ENCODE measurements at places on chromosomes 12 and 14. TPM values are rescaled to one million over a fixed set of nuclear protein-coding genes. Genes with fewer than 3 reads are reported as not detected.

DNA sequence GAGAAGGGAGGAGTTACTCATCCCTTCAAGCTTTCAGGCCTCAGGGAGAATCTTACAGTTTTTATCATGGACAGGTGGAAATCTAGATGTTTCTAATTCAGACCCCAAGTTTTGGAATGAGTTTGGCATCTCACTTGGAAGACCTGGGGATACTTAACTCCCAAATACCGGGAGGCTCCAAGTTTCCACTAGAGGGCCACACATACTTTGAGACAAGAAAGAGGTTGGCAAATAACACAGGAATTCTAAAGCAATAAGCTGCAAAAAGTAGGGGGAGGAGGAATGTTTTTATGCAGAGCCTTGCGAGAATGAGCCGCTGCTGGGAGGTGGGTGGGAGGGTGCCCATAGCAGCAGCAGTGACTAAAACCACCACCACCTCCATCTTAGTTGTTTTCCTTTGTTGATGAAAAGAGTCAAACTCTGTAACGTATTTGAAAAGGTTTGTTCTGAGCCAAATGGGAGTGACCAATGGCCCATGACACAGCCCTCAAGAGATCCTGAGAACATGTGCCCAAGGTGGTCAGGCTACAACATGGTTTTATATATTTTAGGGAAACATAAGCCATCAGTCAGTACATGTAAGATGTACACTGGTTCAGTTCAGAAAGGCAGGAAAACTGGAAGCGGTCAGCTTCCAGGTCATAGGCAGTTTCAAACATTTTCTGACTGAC, 34.2 kb upstream of the RNASE1 start:
- DNase-seq = no peak

- no peak for DNase-seq
Measured at GRCh38 chr14:84288781-84289180, 1241.2 kb upstream of the FLRT2 start.

- DNase-seq = no peak
Measured at GRCh38 chr14:24092505-24093206, 1.5 kb upstream of the PCK2 start.

- no peak for DNase-seq
Measured at GRCh38 chr14:59997449-59997848, 77.5 kb downstream of the LRRC9 start.

DNA sequence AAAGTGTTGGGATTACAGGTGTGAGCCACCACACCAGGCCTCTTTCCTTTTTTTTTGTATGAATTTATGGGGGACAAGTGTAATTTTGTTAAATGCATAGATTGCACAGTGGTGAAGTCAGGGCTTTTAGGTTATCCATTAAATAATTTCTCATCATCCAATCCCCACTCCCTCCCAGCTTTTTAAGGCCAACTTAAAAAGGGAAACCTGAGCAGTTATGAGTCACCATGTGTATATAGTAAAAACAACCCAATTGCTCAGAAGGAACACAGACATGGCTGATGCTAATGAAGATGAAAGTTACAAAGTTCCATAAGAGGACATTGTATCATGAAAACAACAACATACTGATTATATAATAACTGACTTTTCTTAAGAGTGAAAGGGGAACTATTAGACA, 25.6 kb upstream of the ARID2 start:
- no peak for DNase-seq

GRCh38 chr12:62214846-62215245, 45.4 kb upstream of the USP15 start:
- DNase-seq = no peak

- no peak for DNase-seq
Measured at GRCh38 chr12:56385873-56386272, 23.2 kb upstream of the APOF start.

GRCh38 chr14:59328454-59328853, 136.7 kb downstream of the GPR135 start:
- DNase-seq = no peak

- no peak for DNase-seq
Measured at GRCh38 chr12:46660276-46660675, 165.5 kb downstream of the SLC38A4 start.

GRCh38 chr14:34460841-34461240, 1.2 kb downstream of the SPTSSA start:
- DNase-seq = no peak

GRCh38 chr14:22955702-22956569, 954 bp downstream of the HAUS4 start:
- no peak for DNase-seq

DNA sequence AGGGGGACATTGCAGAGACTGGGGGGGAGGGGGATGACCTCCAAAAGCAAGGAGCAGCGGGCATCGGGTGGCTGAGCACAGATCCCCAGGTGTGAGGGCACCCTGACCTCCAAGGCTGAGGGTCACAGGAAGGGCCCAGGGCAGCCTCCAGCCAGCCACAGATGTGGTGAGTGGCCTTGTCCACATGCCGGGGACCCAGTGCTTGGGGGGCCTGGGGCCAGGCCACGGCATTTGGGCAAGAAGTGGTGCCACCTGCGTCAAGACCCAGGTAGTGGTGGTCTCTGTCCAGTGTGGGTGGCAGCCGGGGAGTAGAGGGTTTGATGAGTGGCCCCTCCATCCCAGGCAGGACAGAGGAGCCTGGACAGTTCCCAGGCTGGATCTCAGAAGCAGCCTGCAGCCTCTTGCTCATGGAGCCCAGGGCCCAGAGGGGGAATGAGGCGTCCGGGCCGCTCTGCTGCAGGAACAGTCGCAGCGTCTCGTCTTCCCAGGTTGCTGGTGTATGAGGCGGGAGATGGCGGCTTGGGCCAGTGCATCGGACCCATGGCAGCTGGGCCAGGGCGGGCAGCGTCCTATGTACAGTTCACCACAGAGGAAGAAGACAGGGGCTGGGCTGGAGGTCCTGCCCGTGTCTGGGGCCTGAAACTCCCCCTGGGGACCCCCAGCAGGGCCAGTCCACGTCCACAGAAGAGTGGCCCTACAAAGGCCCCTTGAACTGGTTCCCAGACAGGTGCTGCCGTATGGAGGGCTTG, 33.5 kb downstream of the CCNK start:
- DNase-seq = peak; percentile 92

GRCh38 chr12:131991816-131992430, 42.2 kb downstream of the EP400 start:
- no peak for DNase-seq

GRCh38 chr12:16560273-16560672, 45.7 kb downstream of the LMO3 start:
- no peak for DNase-seq

GRCh38 chr14:22379727-22380126, 209.3 kb downstream of the DAD1 start:
- DNase-seq = no peak

The LRP1-AS gene
- total RNA-seq = not detected

The CLEC6A gene
- not detected for total RNA-seq

The PRB2 gene
- not detected for total RNA-seq

The ASIC1 gene
- total RNA-seq = 3.9 TPM

The AQP2 gene
- total RNA-seq = not detected

The TAS2R8 gene
- not detected for total RNA-seq

The NXPH4 gene
- 75.4 TPM for total RNA-seq

The ANO4 gene
- 6.5 TPM for total RNA-seq

The DHH gene
- not detected for total RNA-seq

The SRRM4 gene
- not detected for total RNA-seq

The NANOG gene
- total RNA-seq = not detected

The TMEM179 gene
- total RNA-seq = 1.2 TPM

The LRP6 gene
- 41.4 TPM for total RNA-seq

The MAP1LC3B2 gene
- total RNA-seq = 3.3 TPM

The RFLNA gene
- 1.0 TPM for total RNA-seq

The STON2 gene
- not detected for total RNA-seq

Measured in chondrocyte (in vitro differentiated cells).